PC-3 (cell line): ENCODE measurements at places on chromosomes 4 and X.

GRCh38 chr4:6938647-6939271 lies 29.1 kb downstream of the TBC1D14 start:
- no peak for DNase-seq

DNA sequence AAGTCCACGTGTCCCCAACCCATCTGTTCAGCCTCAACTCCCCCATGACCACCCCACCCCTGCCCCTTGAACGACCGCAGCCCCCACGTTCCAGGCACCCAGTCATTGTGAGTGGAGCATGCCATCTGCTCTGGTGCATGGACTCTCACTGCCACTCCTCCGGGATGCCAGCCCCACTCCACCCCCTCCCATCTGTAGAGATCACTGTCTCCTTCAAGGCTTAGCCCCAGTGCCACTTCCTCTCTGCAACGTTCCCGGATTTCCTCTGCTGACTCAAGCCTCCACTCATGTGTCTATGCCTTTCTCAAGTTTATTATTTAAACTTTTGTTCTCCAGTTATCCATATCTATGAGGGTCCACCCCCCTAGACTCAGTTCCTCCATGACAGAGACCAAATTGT lies 54.0 kb downstream of the MAML3 start:
- DNase-seq, result peak; percentile 63

GRCh38 chr4:40785727-40786126 lies 36.0 kb downstream of the NSUN7 start:
- no peak for DNase-seq

DNA sequence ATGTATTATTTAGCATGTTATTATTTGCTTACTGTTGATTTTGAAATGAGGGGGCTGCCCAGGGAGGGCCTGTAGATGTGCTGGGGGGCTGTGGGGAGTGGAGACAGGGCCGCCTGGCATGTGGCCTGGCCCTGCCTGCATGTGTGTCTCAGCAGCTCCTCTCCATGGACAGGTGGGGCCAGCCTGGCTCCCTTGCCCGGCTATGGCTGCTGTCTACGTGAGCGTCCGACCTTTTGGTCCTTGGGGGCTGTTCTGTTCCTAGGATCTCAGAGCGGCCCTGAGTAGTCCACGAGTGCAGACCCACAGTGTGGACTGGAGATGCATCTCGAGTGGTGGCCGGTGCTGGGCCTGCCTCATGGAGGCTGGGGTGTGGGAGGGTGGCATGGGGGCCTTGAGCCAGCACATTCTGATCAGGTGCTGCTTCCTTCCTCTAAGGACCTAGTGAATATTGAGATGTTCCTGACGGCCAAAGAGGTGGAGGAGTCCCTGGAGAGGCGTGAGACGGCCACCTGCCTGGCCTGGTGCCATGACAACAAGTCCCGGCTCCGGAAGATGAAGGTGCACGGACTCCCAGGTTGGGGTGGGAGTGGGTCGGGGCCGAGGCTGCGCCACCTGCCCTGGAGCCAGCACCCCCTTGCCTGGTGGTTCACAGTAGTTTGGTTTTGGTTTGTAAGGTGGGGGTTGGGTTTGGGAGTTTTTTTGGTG lies 24.9 kb upstream of the UVSSA start:
- DNase-seq, result no peak

GRCh38 chr4:143402776-143403552 lies 66.3 kb downstream of the GAB1 start:
- no peak for DNase-seq

GRCh38 chr4:4607336-4608213 lies 65.7 kb upstream of the STX18 start:
- no peak for DNase-seq

GRCh38 chr4:151169900-151170299 lies 70.5 kb downstream of the RPS3A start:
- no peak for DNase-seq

GRCh38 chr4:21795091-21795490 lies 153.5 kb downstream of the KCNIP4 start:
- DNase-seq, result no peak

GRCh38 chr4:7171191-7171900 lies 21.0 kb upstream of the SORCS2 start:
- DNase-seq, result no peak

DNA sequence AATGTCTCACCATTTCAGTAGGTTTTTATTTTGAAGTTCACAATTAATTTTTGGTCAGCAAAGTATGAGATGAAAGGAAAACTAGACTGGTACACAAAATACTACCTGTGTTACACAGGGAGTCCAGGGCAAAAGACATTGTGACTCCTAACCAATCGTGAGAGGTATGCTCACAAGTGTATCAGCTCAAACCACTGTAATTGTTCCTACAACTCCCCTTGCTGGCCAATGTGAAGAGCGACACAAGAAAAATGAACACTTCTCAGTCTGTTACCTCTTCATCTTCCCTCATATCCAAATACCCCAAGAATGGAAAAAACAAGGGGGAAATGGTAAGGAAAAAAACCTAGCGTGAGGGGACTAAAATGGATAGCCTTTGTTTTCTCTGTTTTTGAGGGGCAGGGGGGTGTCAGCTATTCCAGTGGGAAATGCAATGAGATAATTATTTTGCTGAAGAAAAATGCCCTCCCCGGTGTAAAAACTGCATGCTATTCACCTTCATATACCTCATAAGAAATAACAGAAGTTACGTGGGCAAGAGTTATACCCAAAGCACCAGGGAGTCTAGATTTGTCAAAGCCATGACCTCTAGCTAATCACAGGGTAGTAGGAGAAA lies 30.6 kb upstream of the NSUN7 start:
- peak; percentile 73 for DNase-seq

DNA sequence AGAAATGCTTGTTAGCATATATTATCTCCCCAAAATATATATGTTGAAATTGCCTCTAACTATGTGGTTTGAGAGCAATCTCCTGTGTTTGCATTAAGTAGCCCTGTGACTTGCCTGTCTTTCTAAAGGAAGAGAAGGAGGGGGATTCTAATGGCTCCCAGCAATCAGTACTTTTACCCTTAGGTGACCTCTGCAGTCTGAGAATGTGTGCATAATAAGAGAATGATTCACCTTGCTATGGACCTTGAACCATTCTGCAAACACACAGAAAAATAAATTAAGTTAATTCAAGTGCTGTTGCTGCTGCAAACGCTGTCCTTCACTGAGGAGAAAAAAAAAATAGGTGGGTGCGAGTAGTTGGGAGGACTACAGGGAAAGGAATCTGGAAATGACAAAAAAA lies 322.2 kb downstream of the IQCM start:
- DNase-seq, result no peak

DNA sequence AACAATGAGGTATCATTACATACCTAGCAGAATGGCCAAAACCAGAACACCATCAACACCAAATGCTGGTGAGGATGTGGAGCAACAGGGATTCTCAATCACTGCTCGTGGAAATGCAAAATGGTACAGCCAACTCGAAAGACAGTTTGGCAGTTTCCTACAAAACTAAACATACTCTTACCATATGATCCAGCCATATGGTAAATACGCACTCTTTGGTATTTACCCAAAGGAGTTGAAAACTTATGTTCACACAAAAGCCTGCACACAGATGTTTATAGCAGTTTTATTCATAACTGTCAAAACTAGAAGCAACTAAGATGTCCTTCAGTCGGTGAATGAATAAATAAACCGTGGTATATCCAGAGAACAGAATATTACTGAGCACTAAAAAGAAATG lies 7.8 kb downstream of the CASP3 start:
- no peak for DNase-seq

DNA sequence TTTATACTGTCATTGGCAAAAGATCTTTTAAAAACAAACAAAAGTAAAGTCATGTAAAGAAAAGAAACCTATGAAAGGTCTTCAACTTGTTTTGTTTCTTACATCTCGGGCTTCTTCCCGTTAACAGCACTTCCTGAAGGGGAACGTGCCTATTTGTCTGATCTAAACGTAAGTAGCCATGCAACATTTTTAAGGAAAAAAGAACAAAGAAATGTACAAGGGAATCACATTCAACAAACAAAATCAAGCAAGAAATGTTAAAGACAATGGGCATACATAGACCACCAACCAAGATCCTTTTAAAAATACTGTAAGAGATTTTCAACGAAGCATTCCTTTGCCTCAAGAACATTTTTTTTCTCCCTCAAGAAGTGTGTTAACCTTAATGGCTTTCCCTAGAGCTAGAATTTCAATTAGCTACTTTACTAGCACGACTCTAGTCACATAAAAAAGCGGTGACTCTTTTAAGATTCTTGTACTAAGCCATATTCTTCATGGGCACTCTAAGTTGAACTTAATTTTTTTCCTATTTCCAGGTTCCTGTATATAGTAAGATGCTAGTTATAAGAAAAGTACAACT lies 112.0 kb upstream of the TTC29 start:
- DNase-seq, result peak; percentile 16

GRCh38 chr4:131534944-131535645 lies 1614.0 kb upstream of the PCDH10 start:
- DNase-seq, result no peak

- no peak for DNase-seq
These were observed 242.7 kb downstream of the BCOR start for GRCh38 chrX:39854772-39855747.

GRCh38 chrX:13311560-13311959 lies 8.3 kb downstream of the ATXN3L start:
- DNase-seq, result no peak
